Activated CD4-positive, alpha-beta memory T cell treated with anti-CD3 and anti-CD28 coated beads, Interleukin-2, amount 10 ng/mL, durations not matched to agents 7 days and 5 days (primary cell): ENCODE measurements at places on chromosomes 2 and 18.

GRCh38 chr2:50878251-50878650 lies 153.7 kb downstream of the NRXN1 start:
- no peak for DNase-seq

GRCh38 chr2:64879745-64880144 lies 109.5 kb upstream of the SLC1A4 start:
- no peak for DNase-seq

GRCh38 chr2:78476619-78477229 lies 548.8 kb upstream of the REG3G start:
- DNase-seq: no peak

DNA sequence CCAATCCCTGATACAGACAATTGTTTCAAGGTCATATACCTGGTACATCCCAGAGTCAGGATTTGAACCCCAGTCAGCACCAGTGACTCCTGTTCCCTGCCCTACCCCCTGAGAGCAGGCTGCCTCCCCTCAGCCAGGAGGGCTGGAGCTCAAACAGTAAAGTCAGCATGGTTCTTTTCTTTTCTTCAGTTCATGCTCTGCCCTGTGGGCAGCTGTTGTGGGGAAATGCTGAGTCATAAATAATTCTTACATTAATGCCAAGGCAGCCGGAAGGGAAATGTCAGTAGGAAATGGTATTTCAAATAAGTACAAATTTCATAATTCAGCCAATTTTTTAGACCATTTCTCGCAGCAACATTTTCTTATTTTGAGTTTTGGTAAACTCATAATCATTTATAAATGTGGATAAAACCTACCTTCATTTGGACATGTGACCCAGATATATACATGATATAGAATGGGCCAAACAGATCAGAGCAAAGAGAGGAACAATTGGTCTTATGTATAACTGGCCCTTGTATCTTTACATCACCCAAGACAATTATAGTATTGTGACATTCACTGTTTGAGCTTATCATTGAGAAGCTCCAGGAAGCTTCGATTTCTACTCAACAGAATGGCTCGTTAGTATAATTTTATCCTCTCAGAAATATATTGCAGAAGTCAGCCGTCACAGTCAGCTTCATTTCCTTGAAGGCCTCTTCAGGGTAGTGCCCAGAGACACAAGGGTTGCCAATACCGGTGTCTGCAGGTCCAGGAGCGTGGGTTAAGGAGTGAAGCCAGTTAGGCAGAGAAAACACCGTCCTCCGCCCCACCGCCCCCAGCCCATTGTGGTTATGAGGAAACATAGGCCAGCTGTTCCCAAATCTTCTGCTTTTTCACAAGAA lies 28.0 kb upstream of the SCYGR1 start:
- no peak for DNase-seq

DNA sequence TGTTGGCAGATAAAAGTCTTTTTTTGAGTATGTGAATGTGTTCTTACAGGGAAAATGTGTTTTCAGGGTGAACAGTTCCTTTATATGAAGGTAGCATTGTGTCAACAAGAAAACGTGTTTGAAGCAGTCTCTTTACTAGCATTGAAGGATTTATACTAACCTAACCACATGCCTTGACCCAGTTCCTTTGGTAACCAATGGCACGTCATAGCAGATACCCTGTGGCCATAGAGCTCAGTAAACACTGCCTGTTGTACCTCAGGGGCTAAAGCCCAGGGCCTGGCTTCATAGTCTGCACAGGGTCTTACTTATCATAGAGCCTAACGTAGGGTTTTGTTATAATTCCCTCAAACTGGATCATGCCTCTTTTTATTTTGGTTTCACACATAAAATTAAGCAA lies 32.1 kb upstream of the NFU1 start:
- no peak for DNase-seq

DNA sequence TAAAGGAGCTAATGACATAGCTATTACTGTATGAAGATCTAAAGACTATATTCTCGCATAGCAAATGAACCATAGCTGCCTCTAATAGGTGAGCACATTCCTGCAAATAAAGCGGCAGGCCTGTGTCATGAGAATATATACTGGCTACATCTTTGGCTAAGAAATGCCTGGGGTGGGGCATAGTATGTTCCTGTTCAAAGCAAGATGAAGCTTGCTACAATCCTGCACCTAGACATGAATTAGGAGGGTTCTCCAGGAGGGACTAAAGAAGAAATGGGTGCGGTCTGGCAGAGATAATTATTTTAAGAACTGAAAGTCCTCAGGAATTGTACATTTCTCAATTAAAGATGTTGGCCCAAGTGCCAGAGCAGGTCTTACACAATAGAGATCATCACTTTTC lies 46.8 kb upstream of the PLA2R1 start:
- no peak for DNase-seq

DNA sequence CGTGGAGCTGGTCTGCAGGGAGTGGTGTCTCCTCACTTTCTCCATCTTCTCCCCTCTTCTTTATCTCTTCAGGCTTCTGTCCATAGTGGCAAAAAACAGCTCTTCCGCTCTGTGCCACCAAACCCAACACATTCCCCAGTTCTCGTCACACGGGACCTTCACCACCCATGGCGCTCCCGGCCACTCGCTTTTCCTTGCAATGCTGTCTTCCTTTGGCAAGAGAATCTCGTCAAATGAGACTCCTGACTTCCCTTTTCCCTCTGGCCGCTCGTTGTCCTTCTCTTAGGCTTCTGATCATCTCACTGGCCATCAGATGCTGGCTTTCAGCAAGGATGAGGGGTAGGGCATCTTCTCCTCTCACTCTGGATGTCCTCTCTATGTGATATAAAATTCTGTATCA lies 72.9 kb downstream of the DCDC2C start:
- no peak for DNase-seq

GRCh38 chr2:181616715-181617114 lies 40.2 kb downstream of the CERKL start:
- DNase-seq: no peak

- DNase-seq: no peak
Observed at GRCh38 chr2:156526950-156527636, 90.9 kb downstream of the GPD2 start.

DNA sequence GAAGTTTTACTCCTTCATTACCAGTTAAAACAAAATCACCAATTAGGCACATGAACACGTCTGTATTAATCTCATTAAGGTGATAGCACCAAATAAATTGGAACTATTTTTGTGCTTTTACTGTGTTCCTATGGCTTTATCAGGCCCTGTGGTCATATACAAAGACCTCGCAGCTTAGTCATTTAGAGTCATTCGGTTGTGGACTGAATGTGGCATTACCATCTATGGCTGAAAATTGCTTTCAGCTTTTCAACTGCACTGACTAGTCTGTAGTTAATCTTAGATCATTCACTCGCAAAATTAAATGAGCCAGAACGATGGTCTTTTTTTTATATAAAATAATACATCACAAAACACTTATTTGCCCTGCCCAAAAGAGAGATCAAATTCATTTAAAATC lies 601.7 kb downstream of the NR4A2 start:
- DNase-seq: no peak

DNA sequence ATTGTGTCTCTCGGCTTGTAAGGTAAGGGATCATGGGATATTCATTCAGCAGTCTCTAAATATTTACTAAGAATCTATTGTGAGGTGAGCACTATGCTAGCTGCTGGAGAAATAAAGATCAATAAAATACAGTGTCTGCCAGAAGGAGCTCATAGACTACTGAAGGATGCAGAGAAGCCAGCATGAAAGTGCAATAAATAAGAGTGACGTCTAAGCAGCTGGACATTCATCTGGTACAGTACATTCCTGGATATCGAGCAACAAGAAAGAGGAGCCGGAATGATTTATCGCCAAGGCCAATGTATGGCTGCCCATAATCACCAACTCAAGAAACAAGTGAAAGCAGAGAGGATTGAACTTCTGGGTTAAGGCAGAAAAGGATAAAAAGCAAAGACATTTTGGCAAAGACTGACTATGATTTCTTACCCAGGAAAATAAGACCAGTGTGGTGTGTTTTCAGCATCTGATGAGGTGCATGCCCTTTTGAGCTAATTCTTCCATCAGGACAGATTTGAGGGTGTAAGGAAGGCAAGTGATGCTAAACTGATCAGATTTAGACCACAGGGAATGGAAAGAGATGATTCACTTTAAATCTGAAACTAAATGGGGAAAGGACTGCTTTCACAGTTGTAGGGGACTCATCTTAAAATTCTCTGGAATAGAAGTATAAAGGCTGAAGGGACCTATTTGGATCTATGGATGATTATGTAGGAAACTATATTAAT lies 18.7 kb upstream of the LMAN1 start:
- no peak for DNase-seq

DNA sequence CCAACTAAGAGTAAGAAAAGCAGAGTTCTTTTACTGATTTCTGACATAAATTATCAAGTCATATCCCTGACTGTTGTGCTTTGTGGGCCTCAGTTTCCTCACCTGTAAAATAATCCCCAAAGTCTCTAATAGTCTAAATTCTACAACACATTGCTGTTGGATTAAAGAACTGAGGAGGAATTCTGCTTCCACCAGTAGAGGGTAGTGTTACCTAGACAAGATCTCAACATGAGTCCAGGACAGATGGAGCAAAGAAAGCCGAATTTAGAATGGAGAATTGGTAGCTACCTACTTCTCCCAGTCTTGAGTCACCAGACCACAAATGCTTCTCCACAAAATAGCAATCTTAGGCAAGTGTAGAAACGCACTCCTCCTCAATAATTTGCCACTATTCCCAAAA lies 462.5 kb upstream of the FSHR start:
- DNase-seq: no peak
